ENCODE measurements at places on chromosomes 4 and X.

DNA sequence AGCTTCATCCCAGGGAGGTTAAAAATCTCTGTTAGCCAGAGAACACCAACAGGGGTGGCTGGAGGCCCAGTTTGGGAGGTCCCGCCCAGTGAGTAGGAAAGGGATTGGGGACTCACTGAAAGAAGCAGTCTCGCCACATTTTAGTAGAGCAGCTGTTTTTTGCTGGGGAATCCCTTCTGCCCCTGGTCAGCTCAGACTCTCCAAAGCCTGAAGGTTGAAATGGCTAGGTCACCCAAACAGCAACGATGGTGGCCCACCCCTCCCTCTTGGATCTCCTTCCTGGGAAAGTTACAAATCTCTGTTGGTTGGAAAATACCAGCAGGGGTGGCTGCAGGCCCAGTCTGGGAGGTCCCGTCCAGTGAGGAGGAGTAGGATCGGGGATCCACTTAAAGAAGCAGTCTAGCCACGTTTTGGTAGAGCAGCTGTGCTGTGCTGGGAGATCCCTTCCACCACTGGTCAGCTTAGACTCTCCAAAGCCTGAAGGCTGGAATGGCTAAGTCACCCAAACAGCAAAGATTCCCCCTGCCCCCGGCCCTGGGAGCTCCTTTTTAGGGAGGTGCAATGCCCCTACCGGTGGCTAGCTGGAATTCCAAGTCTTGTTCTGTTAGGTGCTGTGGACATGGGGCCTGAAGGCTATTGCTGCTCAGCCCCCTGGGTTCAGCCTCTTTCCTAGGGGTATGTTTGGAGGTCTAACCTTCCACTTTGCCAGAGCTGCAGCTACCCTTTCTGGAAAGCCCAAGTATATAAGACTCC is 40.0 kb upstream of the TEX13A start:
- no peak for DNase-seq
- no peaks in the 10 kb centered on the region for H3K36me3 ChIP-seq

DNA sequence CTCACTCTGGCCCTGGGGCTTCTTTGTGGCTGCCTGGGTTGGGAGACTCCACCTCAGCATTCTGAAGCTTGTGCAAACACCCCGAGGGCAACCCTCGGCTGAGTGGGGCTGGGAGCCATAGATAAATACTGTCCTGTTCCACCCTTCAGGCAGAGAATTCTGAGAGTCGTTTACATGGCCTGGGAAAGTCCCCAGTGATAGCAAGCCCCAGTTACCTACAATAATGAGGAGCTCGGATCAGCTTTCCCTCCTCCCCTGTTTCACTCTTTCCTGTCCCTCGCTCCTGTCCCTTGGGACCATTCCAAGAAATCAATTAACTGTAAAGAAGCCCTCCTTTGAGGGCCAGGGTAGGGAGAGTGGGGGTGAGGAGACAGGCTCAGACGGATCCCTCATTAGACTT is 31.6 kb upstream of the DDX3X start:
- no peak overlapping the region for H3K4me3 ChIP-seq
- H3K27ac ChIP-seq = no peak overlapping the region
- H3K36me3 ChIP-seq = no peaks in the 10 kb centered on the region

GRCh38 chrX:97416461-97416860 is 532.8 kb downstream of the RPA4 start:
- H3K27ac ChIP-seq = no peak overlapping the region
- no peaks in the 10 kb centered on the region for H3K36me3 ChIP-seq
- no peak overlapping the region for H3K4me3 ChIP-seq
- no peaks in the 10 kb centered on the region for H3K27me3 ChIP-seq
- no peaks in the 10 kb centered on the region for H3K4me1 ChIP-seq

DNA sequence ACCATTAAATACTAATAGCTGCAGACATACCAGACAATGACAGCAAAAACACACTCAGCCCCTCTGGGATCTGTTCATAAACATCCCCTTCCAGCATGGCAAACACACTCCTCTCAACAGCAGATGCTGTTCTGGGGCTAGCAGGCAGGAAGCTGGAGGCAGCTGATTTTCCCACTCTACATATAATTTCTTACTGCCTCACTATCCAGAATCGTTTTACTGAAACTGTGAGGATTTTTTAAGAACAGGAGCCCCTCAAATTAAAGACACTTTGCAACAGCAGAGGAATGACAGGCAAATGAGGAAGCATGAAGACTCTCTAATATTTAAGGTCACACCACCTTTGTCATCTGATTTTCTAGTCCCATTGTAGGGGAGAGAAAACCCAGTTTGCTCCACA is 2.2 kb downstream of the MAPK10 start:
- H3K27me3 ChIP-seq = no peaks in the 10 kb centered on the region
- no peak for DNase-seq
- no peak overlapping the region for H3K27ac ChIP-seq
- no peaks in the 10 kb centered on the region for H3K4me1 ChIP-seq
- H3K36me3 ChIP-seq = no peaks in the 10 kb centered on the region
- H3K4me3 ChIP-seq = no peak overlapping the region

- H3K27me3 ChIP-seq = no peaks in the 10 kb centered on the region
- H3K4me1 ChIP-seq = no peaks in the 10 kb centered on the region
- H3K4me3 ChIP-seq = no peak overlapping the region
Observed at GRCh38 chr4:184099000-184099399, 118.7 kb downstream of the ENPP6 start.

GRCh38 chrX:29662759-29663503 is 552.4 kb upstream of the MAGEB2 start:
- no peak for DNase-seq
- no peaks in the 10 kb centered on the region for H3K36me3 ChIP-seq
- no peak overlapping the region for H3K4me3 ChIP-seq
- H3K27ac ChIP-seq = no peak overlapping the region
- no peaks in the 10 kb centered on the region for H3K27me3 ChIP-seq
- H3K4me1 ChIP-seq = no peaks in the 10 kb centered on the region

DNA sequence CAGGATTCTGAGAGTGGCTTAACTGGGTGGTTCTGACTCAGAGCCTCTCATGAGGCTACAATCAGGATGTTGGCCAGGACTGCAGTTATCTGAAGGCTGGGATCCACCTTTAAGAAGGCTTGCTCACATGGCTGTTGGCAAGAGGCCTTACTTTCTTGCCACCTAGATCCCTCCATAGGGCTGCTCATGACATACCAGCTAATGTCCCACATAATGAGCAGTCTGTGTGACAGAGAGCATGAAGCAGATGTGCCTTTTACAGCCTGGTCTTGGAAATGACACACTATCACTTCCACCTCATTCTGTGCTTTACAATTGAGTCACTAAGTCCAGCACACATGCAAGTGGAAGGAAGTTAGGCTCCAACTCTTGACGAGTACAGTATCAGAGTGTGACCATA is 4.3 kb upstream of the RBM3 start:
- no peaks in the 10 kb centered on the region for H3K36me3 ChIP-seq
- no peak for DNase-seq
- no peak overlapping the region for H3K27ac ChIP-seq
- no peak overlapping the region for H3K4me3 ChIP-seq
- H3K27me3 ChIP-seq = no peaks in the 10 kb centered on the region

- H3K4me1 ChIP-seq = no peaks in the 10 kb centered on the region
- no peaks in the 10 kb centered on the region for H3K36me3 ChIP-seq
- H3K27me3 ChIP-seq = no peaks in the 10 kb centered on the region
- no peak overlapping the region for H3K27ac ChIP-seq
- no peak for DNase-seq
Observed at GRCh38 chrX:17497193-17497592, 122.2 kb downstream of the NHS start.
